Mucosa of descending colon (tissue), 3 donors: ENCODE measurements at places on chromosomes 11 and 22. TPM values are rescaled to one million over a fixed set of nuclear protein-coding genes. Genes with fewer than 3 reads are reported as not detected.

The MS4A14 gene
- 0.98 TPM for total RNA-seq

GRCh38 chr11:129546266-129546665 is 170.6 kb downstream of the BARX2 start:
- no peak for DNase-seq

- no peak for DNase-seq
These were observed 27.1 kb downstream of the PDGFD start for GRCh38 chr11:104136861-104137260.

DNA sequence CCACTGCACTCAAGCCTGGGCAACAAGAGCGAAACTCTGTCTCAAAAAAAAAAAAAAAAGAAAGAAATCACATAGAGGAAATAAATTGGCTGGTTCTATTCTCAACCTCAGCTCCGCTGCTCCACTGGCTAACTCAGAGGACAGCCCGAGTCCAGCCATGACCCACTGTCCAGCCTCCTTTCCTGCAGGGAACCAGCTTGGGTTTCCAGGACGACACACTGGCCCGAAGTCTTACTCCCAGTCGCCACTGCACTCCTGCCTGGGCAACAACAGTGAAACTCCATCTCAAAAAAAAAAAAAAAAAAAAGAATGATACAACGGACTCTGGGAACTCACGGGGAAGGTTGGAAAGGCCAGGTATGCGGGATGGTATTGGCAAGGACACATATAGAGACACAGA is 31.5 kb downstream of the APOL3 start:
- no peak for DNase-seq

DNA sequence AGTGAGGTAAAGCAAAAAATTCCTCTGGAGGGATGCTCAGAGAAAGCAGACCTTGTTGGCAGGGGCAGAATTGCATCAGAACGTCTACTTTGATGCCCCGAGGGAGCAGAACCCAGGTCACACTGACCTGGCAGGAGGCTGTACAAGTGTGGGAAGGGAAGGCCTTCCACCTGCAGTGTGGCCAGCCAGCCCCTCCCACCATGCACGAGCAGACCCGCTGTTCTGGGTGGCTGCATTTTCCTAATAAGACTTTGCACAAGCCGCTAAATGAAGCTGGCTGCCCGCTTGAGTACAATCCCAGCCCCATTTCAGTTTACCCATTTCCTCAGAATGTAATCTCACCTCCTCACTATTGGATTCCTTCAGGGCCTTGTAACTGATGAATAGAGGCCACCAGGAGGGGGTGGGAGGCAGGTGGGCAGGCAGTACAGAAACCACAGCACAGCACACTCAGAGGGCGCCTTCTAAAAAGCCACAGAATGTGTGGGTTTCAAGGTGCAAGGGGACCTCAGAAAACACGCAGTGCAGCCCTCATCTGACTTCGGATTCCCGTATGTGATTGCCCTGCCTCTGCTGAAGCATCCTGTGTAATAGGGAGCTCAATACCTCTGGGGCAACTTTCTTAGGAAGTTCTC is 316.6 kb downstream of the OPCML start:
- DNase-seq: no peak

The ABTB2 gene
- 16.8 TPM for total RNA-seq

GRCh38 chr22:26174280-26174679 is 5.0 kb downstream of the SEZ6L start:
- no peak for DNase-seq

- DNase-seq: no peak
These were observed 20.3 kb upstream of the TNRC6B start for GRCh38 chr22:40157330-40157945.

GRCh38 chr11:9642894-9643293 is 21.0 kb upstream of the SWAP70 start:
- no peak for DNase-seq

DNA sequence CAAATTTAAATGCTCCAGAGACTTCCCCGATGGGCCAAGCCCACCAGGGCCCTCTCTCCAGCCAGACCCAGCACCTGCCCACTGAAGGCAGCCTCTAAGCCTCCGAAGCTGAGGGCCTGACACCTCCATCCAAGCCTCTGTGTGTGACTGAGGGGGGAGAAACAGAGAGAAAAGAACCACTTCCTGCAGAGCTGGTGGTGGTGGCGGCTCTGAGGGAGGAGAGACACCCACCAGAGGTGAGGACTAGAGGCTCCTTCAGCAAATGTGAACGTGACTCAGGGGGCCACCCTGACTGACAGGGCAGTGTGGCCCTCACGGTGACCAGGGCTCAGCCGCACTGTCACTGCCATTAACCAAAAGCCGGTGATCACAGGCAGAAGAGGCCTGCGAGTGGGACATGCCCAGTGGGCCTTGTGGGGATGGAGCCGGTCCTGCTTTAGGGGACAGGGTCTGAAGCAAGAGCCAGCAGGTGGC is 31.0 kb upstream of the CD5 start:
- no peak for DNase-seq

DNA sequence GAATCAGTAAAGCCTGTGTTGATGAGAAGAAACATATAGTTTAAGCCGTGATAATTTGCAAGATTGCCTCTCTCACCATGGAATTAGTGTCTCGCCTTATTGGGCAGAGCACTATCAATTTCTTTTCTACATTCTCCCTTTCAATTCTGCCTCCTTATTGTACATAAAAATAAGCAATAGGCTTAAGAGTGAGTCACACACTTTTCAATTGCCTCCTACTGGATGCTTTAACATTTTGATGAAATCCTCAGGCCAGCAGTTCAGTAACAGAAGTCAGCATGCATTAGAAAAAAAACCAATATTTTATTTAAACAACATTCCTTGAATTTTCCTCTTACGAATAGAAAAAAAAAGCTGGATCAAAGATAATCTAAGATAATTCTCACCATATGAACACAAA is 33.8 kb upstream of the VWA5A start:
- DNase-seq: no peak

- DNase-seq: peak; percentile 97
These were observed at the start of gene TBC1D10A for GRCh38 chr22:30326706-30327362. TSS of gene TBC1D10A (minus strand) at chr22:30326941. CDS start at chr22:30326881, 60 bp downstream.

The TMEM191C gene
- 2.1 TPM for total RNA-seq

- no peak for DNase-seq
These were observed 3.1 kb downstream of the AKIP1 start for GRCh38 chr11:8913961-8914660.
